Activated T-helper 2 cell treated with anti-CD3 and anti-CD28 coated beads, Interferon-gamma antibody, Interleukin-2, Interleukin-4, amounts not matched to agents 10 μg/mL and 5 μg/mL and 100 μg/mL, durations not matched to agents 14 hours and 24 hours and 36 hours (primary cell): ENCODE measurements at places on chromosomes 3 and 15. TPM values are rescaled to one million over a fixed set of nuclear protein-coding genes. Genes with fewer than 3 reads are reported as not detected.

Gene MNS1
- 0.14 and 1.1 TPM in 2 replicates for total RNA-seq

- H3K27me3 ChIP-seq = no peaks in the 10 kb centered on the region
- peaks cover 29% of the 10 kb centered on the region for H3K36me3 ChIP-seq
- H3K27ac ChIP-seq = no peak overlapping the region
- H3K4me3 ChIP-seq = no peak overlapping the region
Observed at GRCh38 chr3:49720855-49721595, 1.5 kb upstream of the AMIGO3 start.

DNA sequence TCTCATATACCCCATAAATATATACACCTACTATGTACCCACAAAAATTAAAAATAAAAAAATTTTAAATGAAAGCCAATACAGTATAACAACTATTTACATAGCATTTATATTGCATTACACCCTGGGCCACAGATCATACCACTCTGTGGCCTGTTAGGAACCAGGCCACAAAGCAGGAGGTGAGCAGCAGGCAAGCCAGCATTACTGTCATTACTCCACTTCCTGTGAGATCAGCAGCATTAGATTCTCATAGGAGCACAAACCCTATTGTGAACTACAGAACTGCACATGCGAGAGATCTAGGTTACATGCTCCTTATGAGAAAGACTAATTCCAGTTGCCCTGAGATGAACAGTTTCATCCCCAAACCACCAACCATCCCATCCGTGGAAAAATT, 17.4 kb downstream of the FILIP1L start:
- no peak overlapping the region for H3K4me3 ChIP-seq
- H3K36me3 ChIP-seq = peaks cover 12% of the 10 kb centered on the region
- no peaks in the 10 kb centered on the region for H3K27me3 ChIP-seq
- H3K27ac ChIP-seq = no peak overlapping the region
- peaks cover 18% of the 10 kb centered on the region for H3K4me1 ChIP-seq

GRCh38 chr3:8052659-8053058, 449.0 kb upstream of the LMCD1 start:
- no peaks in the 10 kb centered on the region for H3K27me3 ChIP-seq
- no peaks in the 10 kb centered on the region for H3K36me3 ChIP-seq
- H3K27ac ChIP-seq = no peak overlapping the region
- no peaks in the 10 kb centered on the region for H3K4me1 ChIP-seq
- H3K4me3 ChIP-seq = no peak overlapping the region
- DNase-seq = no peak

GRCh38 chr15:89409184-89410038, 74.8 kb upstream of the POLG start:
- no peak overlapping the region for H3K27ac ChIP-seq
- H3K36me3 ChIP-seq = no peaks in the 10 kb centered on the region
- H3K4me1 ChIP-seq = peaks cover 29% of the 10 kb centered on the region

- H3K4me1 ChIP-seq = no peaks in the 10 kb centered on the region
- H3K4me3 ChIP-seq = no peak overlapping the region
- no peak for DNase-seq
- H3K27me3 ChIP-seq = peaks cover 3% of the 10 kb centered on the region
- H3K36me3 ChIP-seq = no peaks in the 10 kb centered on the region
- H3K27ac ChIP-seq = no peak overlapping the region
Observed at GRCh38 chr3:36373084-36373483, 7.2 kb upstream of the STAC start.

Gene LPP
- 54.5 and 59.0 TPM in 2 replicates for total RNA-seq

GRCh38 chr15:93261845-93262244, 172.8 kb upstream of the RGMA start:
- H3K36me3 ChIP-seq = no peaks in the 10 kb centered on the region
- no peak for DNase-seq
- H3K27ac ChIP-seq = no peak overlapping the region
- H3K4me1 ChIP-seq = no peaks in the 10 kb centered on the region
- no peaks in the 10 kb centered on the region for H3K27me3 ChIP-seq

- H3K4me1 ChIP-seq = peaks cover 2% of the 10 kb centered on the region
- H3K27ac ChIP-seq = no peak overlapping the region
- no peaks in the 10 kb centered on the region for H3K36me3 ChIP-seq
- no peak for DNase-seq
Observed at GRCh38 chr15:69337138-69337537, 38.4 kb downstream of the PAQR5 start.

DNA sequence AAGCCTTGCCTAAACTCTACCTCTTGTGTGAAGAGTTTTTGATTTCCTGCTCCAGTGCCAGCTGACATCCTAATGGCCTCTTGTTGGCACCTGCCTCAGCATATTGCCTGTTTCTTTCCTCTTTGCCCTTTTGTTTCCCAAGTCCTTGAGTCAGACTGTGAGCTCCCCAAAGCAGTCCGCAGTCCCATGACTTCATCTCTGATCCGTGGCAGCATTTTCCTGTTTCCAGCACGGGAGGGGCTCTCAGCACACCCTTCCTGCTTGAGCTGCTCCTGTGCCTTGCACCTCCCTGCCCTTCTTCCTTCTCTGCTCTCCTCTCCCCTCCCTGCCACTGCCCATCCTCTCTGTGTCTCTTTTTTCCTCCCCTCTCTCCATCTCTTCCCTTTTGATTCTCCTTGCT, 179.6 kb downstream of the EPHB1 start:
- DNase-seq = no peak
- H3K4me3 ChIP-seq = no peak overlapping the region
- no peaks in the 10 kb centered on the region for H3K27me3 ChIP-seq

DNA sequence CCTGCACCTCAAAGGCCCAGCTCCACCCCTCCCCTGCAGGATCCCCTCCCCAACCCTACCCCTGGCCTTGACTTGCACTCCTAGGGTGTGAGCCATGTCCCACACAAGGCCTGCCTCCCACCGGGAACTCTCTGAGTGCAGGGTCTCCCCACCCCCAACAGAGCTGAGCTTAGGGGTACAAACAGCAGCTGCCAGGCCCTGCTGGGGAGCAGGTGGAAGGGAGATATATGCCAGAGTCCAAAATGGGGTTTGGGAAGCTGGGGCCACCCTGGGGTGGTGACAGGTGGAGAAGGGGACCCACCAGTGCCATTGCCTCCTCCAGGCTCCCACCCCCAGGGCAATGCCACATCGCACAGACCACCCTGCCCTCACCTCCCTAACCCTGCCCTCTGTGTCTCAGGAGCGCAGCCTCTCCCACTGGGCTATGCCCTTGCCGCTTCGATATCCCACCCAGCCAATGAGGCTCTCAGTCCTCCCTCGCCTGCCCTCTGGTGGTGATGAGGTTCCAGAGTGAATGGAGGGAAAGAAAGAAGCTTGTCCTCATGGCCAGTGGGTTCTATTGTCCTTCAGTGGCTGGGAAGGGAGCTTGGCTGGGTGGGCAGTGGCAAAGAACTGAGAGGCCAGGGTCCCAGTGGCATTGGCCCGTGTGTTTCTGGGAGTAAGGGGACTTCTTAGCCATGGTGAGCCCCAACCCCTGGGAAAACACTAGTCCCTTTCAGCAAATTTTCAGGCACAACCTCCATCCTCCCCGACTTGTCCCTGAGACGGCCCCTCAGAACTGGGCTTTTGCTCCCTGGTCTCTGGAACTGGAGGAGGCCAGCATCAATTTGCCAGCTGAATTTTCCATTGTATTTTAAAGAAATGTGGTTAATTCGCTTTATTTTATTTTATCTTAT, 46.8 kb downstream of the CYP11A1 start:
- no peak overlapping the region for H3K27ac ChIP-seq
- peaks cover 4% of the 10 kb centered on the region for H3K4me1 ChIP-seq
- no peaks in the 10 kb centered on the region for H3K36me3 ChIP-seq
- DNase-seq = no peak
- H3K27me3 ChIP-seq = peaks cover 4% of the 10 kb centered on the region

GRCh38 chr3:20028905-20029331, 11.3 kb upstream of the KAT2B start:
- no peak overlapping the region for H3K27ac ChIP-seq
- H3K27me3 ChIP-seq = no peaks in the 10 kb centered on the region
- H3K4me1 ChIP-seq = no peaks in the 10 kb centered on the region
- H3K36me3 ChIP-seq = no peaks in the 10 kb centered on the region
- H3K4me3 ChIP-seq = no peak overlapping the region

GRCh38 chr3:176247191-176247590, 950.1 kb downstream of the TBL1XR1 start:
- H3K4me1 ChIP-seq = no peaks in the 10 kb centered on the region
- DNase-seq = no peak
- no peak overlapping the region for H3K4me3 ChIP-seq
- H3K27me3 ChIP-seq = no peaks in the 10 kb centered on the region

DNA sequence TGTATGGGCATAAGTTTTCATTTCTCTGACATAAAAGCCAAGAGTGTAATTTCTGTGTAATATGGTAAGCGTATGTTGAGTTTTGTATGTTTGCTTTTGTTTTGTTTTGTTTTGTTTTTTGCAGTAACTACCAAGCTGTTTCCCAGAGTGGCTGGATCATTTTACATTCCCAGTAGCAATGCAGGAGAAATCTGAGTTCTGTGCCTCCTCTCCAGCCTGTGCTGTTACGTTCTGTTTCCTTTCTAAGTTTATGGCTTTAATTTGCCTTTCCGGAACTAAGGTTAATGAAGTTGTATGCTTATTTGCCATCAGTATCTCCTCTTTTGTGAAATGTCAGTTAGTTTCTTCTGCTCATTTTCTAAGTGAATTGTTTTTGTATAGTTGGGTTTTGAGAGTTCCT, 307.8 kb downstream of the GABRG3 start:
- H3K36me3 ChIP-seq = no peaks in the 10 kb centered on the region
- H3K27me3 ChIP-seq = no peaks in the 10 kb centered on the region
- DNase-seq = no peak
- H3K27ac ChIP-seq = no peak overlapping the region
- H3K4me1 ChIP-seq = no peaks in the 10 kb centered on the region
- no peak overlapping the region for H3K4me3 ChIP-seq

Gene BNC1
- not detected in 2 replicates for total RNA-seq

Gene MASP1
- not detected in 2 replicates for total RNA-seq

DNA sequence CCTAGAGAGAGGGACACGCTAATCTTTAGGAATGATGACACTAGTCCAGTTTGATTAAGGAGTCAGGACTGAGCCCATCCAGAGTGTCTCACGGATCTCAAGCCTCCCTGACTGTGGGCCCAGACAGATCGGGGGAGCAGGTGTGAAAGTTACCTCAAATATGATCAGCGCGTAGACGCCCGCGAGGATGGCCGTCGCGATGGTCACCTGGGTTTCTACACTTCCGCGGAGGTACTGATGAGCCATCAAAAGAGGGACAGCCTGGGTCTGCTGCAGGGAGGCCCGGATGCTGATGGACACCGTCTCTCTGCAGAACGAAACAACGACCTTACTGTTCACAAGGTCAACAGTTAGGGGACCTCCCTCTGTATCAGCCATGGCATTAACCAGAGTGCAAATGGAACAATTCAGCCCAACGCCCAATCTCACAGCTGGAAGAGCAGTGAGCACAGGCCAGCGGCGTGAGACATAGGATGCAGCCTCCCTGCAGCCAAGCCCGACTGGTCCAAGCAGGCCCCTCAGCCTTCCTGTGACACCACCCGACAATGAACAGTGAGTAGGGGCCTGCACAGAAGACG, 84.4 kb downstream of the OCA2 start:
- no peaks in the 10 kb centered on the region for H3K4me1 ChIP-seq
- H3K4me3 ChIP-seq = no peak overlapping the region
- DNase-seq = no peak
- H3K27ac ChIP-seq = no peak overlapping the region
- no peaks in the 10 kb centered on the region for H3K27me3 ChIP-seq

DNA sequence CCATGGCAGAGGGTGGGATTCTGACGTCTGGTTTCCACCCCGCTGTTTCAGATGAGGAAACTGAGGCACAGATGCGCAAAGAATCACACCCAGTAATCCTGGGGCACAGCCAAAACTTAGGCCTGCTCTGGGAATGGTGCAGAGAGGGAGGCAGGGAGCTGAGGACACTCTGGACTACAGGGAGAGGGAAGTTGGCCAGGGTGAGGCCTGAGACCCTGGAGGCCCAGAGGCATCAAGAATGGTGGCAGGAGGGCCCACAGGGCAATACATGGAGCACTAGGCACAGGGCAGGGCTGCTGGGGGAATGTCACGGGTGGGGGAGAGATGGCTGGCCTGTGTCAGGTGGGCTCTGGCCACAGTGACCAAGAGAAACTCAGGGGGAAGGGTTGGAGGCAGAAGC, 63.6 kb downstream of the TLE3 start:
- H3K4me3 ChIP-seq = no peak overlapping the region
- DNase-seq = no peak
- no peaks in the 10 kb centered on the region for H3K4me1 ChIP-seq

- no peak overlapping the region for H3K4me3 ChIP-seq
- DNase-seq = no peak
- no peak overlapping the region for H3K27ac ChIP-seq
- H3K36me3 ChIP-seq = peaks cover 15% of the 10 kb centered on the region
- H3K27me3 ChIP-seq = peaks cover 7% of the 10 kb centered on the region
- H3K4me1 ChIP-seq = peaks cover 3% of the 10 kb centered on the region
Observed at GRCh38 chr3:195238586-195239118, 32.3 kb downstream of the XXYLT1 start.

DNA sequence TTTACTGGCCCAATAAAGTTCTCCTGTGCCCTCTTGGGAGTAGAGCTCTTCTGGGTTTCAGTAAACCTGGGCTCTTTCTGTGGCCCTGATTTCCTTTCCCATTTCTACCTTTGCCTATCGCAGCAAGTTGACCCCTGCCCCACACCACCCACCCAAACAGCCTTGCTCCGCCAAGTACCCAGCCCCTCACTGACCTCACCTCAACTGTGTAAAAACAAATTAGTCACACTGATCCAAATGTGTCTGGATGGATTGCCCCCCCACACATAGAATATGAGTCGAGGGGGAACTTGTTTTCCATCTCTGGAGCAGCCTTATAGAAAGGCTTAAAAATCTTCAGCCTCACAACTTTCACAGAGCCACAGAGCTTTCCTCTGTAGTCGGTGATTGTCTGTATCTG, 28.6 kb upstream of the VEPH1 start:
- H3K36me3 ChIP-seq = no peaks in the 10 kb centered on the region
- H3K27ac ChIP-seq = no peak overlapping the region
- no peaks in the 10 kb centered on the region for H3K4me1 ChIP-seq
- DNase-seq = no peak

DNA sequence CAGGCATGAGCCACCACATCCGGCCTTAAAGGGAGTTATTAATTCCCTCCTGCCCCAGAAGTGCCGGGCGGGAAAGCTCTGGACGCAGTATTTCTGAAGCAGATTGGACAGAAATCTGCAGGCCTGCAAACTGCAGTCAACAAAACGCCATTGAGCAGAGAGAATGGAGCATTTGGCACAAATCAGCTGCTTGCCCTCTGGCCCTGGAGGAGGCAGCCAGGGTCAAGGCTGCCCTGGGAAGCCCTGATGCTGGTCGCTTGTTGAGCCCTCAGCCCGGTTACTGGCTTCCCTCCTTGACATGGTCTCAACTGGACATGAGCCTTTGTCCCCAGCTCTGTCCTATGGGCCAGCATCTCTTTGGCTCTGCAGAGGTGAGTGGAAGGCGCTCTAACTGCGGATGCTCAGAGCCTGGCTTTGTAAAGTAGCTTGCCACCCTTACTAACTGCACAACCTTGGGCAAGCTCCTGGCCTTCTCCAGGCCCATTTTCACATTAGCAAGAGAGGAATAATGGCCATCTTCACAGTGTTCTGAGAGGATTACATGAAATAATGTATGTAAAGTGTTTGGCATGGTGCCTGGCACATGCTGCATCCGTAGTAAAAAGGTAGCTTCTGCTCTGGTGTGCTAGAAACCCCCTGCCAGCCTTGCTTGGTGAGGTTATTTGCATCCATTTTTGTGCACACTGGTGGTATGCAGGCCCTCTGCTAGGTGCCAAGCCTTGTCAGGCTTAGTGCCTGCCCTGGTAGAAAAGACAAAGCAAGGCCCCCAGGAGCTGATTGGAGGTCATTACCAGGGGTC, 4.1 kb downstream of the SEMA4B start:
- no peak overlapping the region for H3K27ac ChIP-seq
- peaks cover 17% of the 10 kb centered on the region for H3K36me3 ChIP-seq
- H3K27me3 ChIP-seq = no peaks in the 10 kb centered on the region
- H3K4me1 ChIP-seq = peaks cover 31% of the 10 kb centered on the region
- DNase-seq = no peak

Gene DNAH12
- 0.11 TPM in 1 of 2 replicates, not detected in the other for total RNA-seq
